ENCODE measurements at places on chromosomes 16 and 17.

GRCh38 chr17:68346448-68346847 lies 55.2 kb downstream of the ARSG start:
- DNase-seq, result no peak

DNA sequence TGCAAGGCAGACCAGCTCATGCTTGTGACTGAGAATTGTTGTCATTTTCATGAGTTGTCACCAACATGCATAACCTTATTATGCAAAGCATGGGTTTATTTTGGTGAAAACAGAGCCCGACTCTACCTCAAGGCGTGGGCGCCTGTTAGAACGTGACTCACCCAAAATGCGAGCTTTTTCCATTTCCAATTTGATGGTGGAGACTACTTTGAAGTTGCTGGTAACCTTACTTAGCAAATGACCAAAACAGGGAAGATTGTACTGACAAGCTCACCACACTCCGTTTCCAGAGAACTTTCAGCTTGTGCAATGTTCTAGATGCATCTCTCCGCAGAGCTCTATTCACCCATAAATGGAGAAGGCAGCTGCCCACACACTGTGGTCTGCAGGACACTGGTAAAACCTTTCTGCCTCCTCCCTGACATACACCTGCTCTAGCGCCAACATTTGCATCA lies 284.5 kb downstream of the MAF start:
- no peak for DNase-seq

GRCh38 chr16:88498576-88499208 lies 45.6 kb downstream of the ZFPM1 start:
- DNase-seq, result no peak

DNA sequence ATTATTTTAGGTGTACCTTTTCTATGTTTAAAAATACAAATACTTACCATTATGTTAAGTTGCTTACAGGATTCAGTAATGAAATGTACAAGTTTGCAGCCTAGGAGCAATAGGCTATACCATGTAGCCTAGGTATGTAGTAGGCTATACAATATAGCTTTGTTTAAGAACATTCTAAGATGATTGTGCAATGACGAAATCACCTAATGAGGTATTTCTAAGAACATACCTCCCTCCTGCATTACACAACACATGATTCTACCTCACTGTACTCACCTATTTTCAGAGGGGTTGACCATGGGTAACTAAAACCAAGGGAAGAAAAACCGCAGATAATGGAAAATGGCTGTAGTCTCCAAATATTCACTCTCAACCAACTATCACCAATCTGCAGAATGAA lies 35.3 kb upstream of the TBC1D3K start:
- DNase-seq, result peak; percentile 8

DNA sequence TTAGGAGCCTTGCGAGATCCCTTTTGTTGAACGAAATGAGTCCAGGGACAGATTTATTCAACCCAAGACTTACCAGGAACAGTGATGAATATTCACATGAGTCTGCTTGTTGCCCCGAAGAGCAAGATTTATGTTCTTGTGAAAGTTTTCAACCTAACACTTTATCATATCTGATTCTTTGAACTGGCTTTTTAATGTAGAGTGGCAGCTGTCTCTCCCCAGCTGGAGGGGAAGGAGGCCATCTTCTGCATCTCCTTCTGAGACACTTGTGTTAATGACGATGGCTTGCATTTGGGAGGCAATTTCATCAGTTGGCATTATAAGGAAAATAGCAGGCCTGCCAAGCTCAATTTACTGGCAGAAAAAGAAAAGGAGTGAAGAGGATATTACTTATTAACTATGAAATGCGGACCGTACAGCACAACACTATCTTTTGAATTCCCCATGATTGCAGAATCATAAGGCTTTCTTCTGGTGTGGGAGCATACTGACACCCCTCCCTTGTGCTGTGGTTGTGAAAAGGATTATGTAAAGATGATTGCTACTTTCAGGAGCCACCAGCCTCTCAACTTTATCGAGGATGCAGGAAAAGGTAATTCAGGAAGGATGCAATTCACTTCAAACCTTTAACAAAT lies 35.7 kb downstream of the SMARCE1 start:
- DNase-seq, result no peak

- no peak for DNase-seq
These were observed 47.1 kb upstream of the PHOSPHO1 start for GRCh38 chr17:49277638-49278037.

GRCh38 chr16:67730326-67730725 lies 11.2 kb upstream of the GFOD2 start:
- DNase-seq, result no peak

GRCh38 chr16:77637940-77638339 lies 84.4 kb upstream of the NUDT7 start:
- peak; percentile 81 for DNase-seq

GRCh38 chr17:33023790-33024189 lies 32.1 kb downstream of the SPACA3 start:
- no peak for DNase-seq

GRCh38 chr16:46843898-46844642 lies 13.1 kb upstream of the C16orf87 start:
- no peak for DNase-seq

DNA sequence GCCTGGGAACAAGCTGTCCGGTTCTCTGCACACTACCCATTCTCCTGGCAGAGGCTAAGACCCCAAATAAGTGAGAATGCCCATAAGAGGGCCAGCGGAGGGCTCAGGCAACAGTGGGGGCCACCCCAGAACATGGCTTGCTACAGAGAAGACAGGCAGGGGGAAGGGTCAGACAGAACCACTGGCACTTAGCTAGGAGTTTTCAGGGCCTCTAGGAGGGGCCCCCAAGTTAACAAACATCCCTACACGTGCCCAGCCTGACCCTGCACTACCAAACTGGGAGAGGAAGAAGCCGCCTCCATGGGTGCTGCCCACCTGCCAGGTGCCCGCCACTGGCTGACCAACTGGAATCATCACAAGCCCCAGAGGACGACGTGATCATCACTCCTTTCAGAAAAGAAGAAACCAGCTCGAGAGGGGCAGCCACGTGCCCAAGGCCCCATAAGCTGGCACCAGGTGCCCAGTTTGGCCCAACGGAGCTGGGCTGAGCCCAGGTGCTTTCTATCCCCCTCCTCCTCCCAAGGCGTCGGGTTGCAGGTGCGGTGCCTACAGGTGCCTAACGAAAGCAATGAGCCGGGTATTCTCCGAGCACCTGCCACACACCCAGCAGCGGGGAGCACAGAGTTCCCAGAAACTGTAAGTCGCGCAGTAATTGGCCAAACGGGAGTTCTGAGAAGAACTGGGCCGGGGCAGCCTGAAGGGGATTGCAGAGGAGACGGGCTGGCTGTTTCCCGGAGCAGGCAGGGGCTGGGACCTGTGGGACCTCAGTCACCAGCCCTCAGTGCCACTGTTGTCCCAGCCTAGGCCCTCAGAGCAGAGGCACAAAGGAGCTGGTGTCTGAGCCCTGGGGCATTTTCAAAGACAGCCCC lies 13.2 kb downstream of the RPH3AL start:
- DNase-seq, result no peak

DNA sequence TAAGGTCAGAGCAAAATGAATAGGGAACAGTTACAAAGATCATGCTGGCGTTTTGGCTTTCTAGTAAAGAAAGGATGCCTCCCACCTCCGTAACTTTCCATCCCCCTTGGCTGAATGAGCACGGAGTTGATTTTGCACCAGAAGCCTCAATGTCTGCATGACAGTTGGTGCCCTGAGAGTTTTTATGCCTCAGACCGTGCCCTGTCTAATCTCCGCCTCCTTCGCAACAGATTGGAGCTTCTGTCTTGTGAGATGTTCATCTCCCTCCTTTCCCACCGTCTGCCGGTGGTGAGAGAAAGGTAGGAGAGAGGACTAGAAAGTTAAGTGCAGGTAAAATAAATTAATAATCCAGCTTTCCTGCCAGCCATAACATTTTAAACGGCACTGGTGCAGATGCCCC lies 1.9 kb downstream of the HS3ST4 start:
- DNase-seq, result no peak

GRCh38 chr16:86209202-86209601 lies 301.1 kb upstream of the FOXF1 start:
- no peak for DNase-seq

GRCh38 chr16:2093793-2094192 lies 41.9 kb downstream of the PKD1 start:
- no peak for DNase-seq

DNA sequence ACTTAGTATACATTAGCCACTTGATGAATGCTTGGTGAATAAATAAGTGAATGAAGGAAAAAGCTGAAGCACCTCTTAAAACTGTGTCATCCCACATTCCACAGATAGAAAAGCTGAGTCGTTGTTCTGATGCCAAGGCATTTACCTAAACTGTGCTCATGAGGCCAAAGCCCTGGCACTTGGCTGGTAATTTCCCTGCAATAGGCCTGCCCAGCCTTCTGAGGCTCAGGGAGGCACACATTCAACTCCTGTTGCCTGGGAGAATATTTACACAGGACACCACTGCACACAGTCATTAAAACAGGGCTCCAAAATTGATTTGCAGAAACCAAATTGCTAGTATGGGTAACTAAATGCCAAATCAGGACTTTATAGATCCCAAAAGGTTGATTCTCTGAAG lies 333.0 kb upstream of the C16orf82 start:
- DNase-seq, result no peak

GRCh38 chr17:78305801-78306200 lies 54.1 kb downstream of the SOCS3 start:
- DNase-seq, result no peak

- DNase-seq, result no peak
These were observed 37.0 kb upstream of the DNAH9 start for GRCh38 chr17:11561281-11561680.

GRCh38 chr17:13513039-13513405 lies 88.7 kb downstream of the HS3ST3A1 start:
- DNase-seq, result no peak

DNA sequence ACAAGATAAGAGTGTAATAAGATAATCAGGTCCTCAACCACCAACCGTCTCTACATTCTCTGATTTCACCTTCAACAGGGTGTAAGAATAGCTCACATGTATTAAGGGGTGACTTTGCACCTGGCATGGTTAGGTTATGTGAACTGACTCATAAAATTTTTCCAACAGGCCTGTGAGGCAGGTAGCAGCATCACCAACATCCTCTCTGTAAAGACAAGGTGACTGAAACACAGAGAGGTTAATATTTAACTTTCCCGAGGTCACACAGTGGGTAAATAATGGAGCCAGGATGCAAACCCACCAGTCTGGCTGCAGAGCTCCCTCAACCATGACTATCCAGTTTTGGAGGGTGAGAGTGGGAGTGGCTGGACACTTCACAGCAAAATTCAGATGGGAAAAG lies 317.2 kb downstream of the C16orf95 start:
- no peak for DNase-seq

- peak; percentile 76 for DNase-seq
These were observed 5.7 kb downstream of the CSNK1D start for GRCh38 chr17:82267575-82268379.

DNA sequence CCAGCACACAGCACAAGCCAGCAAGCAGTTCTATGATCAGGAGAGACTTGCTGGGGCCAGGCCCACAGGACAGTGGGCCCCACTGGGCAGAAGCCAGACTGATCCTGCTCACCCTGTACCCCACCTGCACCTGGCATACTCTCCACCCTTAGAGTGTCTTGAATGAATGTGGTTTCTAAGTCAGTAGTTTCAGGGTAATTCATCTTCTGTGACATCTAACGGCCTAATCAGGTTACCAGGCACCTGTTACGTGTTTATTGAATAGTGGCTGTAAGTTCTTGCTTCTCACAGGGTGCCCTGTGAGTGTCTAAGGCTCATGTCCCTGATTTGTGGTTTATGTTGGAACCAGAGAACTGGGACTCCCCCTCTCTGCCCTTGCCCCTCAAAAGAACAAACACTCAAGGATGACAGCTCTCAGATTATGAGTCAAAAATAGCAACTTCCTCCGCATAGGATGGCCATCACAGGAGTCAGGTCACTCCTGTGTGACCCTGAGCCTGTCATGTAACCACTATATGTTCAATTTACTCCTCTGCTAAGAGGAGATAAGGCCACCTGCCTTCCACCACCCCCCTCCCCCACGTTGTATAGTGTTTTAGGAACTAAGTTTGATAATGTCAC lies 7.0 kb upstream of the OR2C1 start:
- no peak for DNase-seq

DNA sequence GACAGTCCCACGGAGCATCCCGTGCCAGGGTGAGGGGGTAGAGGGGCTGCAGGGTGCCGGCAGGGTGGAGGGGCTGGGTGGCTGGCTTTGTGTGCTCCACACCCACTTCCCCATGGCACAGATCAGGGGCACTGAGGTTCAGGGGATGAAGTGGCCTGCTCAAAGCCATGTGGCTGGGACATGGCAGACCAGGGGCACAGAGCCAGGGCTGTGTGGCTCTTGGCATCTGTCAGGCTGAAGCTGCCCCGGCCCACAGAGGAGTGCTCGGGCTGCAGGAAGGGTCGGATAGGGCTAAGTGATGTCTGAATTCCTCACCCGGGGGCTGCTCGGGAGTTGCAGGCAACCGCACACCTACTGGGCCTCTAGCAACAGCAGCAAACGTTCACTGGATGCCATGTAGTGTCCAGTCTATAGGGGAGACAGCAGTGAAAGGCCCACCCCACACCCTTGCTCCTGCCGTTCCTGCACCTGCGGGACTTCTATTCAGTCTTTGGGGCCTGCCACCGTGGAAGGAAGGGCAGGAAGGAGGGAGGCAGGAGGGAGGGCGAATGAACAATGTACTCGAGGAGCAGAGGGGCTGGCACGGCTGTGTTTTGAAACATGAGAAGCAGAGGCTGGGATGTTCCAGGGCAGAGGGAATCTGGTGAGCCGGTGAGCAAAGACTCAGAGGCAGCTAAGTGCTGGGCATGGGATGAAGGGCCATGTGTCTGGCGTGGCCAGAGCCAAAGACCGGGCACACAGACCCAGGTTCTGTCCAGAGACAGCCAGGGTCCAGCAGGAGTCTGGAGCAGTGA lies 15.1 kb downstream of the SLC5A10 start:
- DNase-seq, result no peak

GRCh38 chr17:64441772-64442540 lies 7.0 kb upstream of the MILR1 start:
- peak; percentile 56 for DNase-seq

GRCh38 chr17:35083071-35083470 lies 19.6 kb upstream of the RFFL start:
- no peak for DNase-seq

DNA sequence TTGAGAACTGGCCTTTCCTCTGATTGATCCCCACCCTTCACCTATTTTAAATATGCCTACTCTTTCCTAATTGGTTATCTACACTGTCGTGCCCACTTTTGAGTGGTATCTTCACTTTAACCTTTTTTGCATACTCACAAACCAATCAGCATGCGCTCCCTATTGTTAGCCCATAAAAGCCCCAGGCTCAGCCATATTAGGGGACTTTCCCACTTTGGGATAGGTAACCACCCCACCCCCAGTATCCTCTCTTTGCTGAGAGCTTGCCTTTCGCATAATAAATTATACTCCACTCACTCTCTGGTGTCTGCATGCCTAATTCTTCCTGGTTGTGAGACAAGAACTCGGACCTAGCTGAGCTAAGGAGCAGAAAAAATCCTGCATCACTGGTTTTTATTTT lies 59.5 kb upstream of the NOL11 start:
- DNase-seq, result no peak

GRCh38 chr16:88649924-88650748 lies 717 bp downstream of the CYBA start:
- DNase-seq, result no peak

All from trophoblast cell (in vitro differentiated cells and primary cell).